Dermis microvascular lymphatic vessel endothelial cell (primary cell): ENCODE measurements at places on chromosomes 3 and 15. TPM values are rescaled to one million over a fixed set of nuclear protein-coding genes. Genes with fewer than 3 reads are reported as not detected.
A peak's percentile ranks its signal among the peaks of the same experiment; 100 is the strongest.

The FHIT gene
- 0.51 and 2.0 TPM in 2 replicates for total RNA-seq

The LMOD3 gene
- not detected in 2 replicates for total RNA-seq

The SMARCC1 gene
- total RNA-seq, result 25.7 and 27.2 TPM in 2 replicates

The SAMD7 gene
- not detected in 2 replicates for total RNA-seq

The KBTBD13 gene
- not detected in 2 replicates for total RNA-seq

The GNB5 gene
- 30.9 and 49.3 TPM in 2 replicates for total RNA-seq

The NANOGP8 gene
- total RNA-seq, result not detected in 2 replicates

The BMF gene
- total RNA-seq, result 4.1 and 7.0 TPM in 2 replicates

The ONECUT1 gene
- not detected in 2 replicates for total RNA-seq

The RBPMS2 gene
- total RNA-seq, result under 0.01 and 0.25 TPM in 2 replicates

The SEMA7A gene
- 0.51 and 0.89 TPM in 2 replicates for total RNA-seq

The TRPM7 gene
- total RNA-seq, result 19.0 and 21.5 TPM in 2 replicates

The CEMIP gene
- 0.26 and 0.38 TPM in 2 replicates for total RNA-seq

The ASB14 gene
- not detected in 2 replicates for total RNA-seq

The DLEC1 gene
- total RNA-seq, result under 0.01 TPM in 2 replicates

The IMP3 gene
- total RNA-seq, result 61.1 and 68.5 TPM in 2 replicates

- DNase-seq, result no peak
These were observed 132.1 kb downstream of the RORA start for GRCh38 chr15:61097043-61097442.

DNA sequence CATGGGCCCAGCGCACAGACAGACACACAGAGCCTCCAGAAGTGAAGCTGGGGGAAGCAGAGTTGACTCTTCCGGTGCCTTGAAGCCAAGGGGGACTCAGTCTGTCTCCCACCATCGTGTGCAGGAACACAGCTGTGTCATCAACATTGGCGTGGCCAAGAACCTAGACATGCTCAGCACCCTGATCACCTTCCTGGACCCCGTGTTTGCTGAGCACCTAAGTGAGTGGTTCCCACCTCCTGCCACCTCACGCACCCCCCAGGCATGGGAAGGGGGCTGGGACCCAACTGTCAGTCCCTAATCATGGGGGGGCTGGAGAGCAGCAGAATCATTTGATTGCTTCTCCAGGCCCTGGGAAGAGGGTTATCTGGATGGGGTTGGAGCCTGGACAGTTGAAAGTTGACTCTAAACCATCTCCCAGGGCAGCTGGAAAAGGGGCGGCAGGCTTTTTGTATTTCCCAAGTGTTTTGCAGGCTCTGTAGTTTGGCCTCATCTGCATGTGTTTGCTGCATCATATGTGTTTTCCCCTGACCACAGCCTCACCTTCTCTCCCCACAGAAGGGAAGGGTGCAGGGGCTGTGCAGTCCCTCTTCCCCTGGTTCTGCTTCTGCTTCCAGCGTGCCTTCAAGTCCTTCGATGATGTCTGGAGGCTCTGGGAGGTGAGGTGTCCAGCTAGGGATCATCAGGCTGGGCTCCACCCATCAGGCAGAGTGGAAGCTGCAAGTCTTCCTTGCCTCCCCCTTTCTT is 12.8 kb downstream of the TBC1D21 start:
- no peak for DNase-seq

DNA sequence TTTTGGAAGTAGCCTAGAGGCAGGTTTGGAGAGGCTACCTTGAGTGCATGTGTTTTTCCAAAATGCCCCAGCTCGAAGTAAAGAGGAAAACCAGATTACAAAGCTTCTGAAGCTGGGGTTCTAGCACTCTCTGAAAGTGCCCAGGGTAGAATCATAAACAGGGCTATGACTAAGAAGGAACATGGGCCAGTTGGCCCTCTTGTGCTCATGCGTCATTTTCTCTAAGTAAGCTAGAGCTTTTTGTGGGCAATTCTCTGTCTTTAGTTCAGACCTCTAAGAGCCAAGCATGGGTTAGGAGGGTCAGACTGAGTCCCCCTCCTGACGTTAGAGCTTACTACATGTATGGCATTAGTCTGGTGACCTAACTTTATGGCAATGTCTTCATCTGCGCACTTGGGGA is 129.5 kb upstream of the UMPS start:
- peak; percentile 33 for DNase-seq

GRCh38 chr3:63588895-63589294 is 63.6 kb upstream of the SNTN start:
- DNase-seq, result no peak

DNA sequence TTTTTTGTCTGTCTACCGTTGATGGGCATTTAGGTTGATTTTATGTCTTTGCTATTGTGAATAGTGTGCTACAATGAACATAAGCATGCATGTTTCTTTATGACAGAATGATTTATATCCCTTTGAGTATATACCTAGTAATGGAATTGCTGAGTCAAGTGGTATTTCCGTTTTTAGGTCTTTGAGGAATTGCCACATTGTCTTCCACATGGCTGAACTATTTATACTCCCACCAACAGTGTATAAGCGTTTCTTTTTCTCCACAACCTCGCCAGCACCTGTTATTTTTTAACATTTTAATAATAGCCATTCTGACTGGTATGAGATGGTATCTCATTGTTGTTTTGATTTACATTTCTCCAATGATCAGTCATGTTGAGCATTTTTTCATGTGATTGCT is 89.6 kb upstream of the GALNT15 start:
- DNase-seq, result no peak

GRCh38 chr3:98483626-98484025 is 13.9 kb upstream of the OR5K2 start:
- DNase-seq, result no peak

GRCh38 chr3:149292666-149293065 is 40.8 kb downstream of the TM4SF18 start:
- no peak for DNase-seq

- no peak for DNase-seq
These were observed 752.3 kb downstream of the EPHA3 start for GRCh38 chr3:89859757-89860156.

GRCh38 chr3:55486857-55487380 is at the start of gene WNT5A:
TSS of gene WNT5A (minus strand) at chr3:55487306. CDS start at chr3:55486985, 321 bp downstream.
- peak; percentile 18 for DNase-seq

DNA sequence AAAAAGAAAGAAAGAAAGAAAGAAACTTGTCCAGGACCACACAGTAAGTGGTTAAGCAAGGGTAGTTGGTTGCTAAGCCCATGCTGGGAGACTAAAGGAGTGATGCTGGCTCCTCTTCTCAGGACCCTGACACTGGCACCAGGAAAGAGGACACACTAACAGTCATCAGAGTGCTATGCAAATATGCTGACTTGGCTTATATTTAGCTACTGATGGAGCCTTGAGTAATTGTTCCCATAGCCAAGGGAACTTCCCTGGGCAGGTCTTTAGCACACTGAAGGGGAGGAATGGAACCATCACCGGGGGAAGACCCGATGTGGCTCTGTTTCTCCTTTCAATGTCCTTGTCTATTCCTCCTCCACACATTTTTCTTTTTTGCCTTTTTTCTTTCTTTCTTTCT is 6.2 kb downstream of the TMEM40 start:
- no peak for DNase-seq

- DNase-seq, result no peak
These were observed 14.1 kb upstream of the CA12 start for GRCh38 chr15:63395730-63396151.

DNA sequence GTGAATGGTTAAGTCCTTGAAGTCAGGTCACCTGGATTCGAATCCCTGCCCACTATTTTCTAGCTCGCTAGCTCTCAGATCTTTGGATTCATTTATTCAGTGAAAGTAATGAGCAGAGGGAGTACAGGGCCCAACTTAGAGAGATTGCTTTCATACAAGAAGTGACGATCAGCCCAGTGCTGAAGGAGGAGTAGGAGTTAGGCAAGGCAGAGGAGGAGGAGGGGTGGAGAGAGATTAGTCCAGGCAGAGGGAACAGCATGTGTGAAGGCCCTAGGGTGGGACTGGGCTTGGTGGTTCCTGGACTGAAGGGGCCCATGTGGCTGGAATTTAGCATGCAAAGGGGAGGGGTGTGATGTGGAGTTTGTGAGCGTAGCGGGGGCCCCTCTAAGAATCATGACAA is 3.8 kb upstream of the CHRNA5 start:
- no peak for DNase-seq

GRCh38 chr15:40104296-40104864 is 4.3 kb downstream of the BMF start:
- DNase-seq, result no peak

- DNase-seq, result no peak
These were observed 175.2 kb downstream of the MEGF11 start for GRCh38 chr15:66078196-66078928.

- peak; percentile 48 for DNase-seq
These were observed 318.6 kb upstream of the LRRFIP2 start for GRCh38 chr3:37492977-37493471.

- DNase-seq, result no peak
These were observed 42.6 kb upstream of the DUSP7 start for GRCh38 chr3:52099001-52099401.

- DNase-seq, result peak; percentile 14
These were observed 13.7 kb upstream of the PARP6 start for GRCh38 chr15:72285927-72286516.

DNA sequence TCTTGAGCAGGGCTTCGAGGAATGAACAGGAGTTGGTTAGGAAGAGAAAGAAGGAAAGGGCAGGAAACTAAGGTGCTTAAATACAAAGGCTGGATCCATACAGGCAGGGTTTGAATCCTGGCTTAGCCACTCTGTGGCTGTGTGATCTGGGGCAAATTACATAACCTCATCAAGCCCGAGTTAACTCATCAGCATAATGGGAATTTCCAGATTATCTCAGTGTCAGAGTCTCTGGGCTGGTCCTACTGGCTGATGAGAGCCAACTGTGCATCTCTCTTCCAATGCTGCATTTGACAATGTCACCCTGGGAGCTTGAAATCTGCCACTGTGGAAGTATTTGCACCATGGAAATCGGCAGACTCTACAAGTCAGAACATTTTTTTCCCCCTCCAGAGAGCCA is 83.8 kb upstream of the SLC6A6 start:
- DNase-seq, result no peak

DNA sequence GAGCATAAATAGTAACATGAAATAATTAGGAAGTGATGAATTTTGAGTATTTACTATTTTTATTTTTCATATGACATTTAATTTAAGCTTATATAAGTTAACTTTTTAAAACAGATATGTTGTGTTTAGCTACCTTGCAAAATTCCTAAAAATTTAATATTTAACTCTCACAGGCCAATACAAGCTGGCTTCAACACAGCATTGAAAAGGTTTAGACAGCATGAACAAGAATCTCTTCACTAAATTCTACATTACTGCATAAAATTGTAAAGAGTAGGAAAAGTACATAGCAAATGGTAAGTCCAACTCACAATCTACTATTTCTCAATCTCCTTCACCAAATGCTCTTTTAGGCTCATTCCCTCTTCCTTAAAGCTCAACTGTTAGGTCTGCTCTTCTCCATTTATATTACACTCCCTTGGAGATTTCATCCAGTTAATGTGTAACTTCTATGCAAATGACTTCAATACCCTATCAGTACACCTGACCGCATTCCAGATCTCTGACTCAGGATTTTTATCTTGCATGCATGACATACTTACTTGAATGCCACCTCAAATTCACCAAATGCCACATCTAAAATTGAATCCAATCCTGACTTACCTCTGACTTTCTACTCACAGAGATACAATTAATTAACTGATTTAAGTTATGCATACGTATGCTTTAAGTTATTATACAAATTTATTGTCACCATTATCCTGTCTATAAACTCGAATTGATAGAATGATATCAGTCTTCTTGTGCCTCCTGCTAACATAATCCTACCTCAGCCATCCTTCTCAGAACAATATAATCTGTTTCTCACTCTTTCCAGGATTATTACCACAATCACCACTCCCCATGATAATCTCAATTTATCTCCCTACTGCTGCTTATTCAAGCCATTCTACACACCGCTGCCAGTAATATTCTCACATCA is 127.0 kb downstream of the STAG1 start:
- DNase-seq, result peak; percentile 32

DNA sequence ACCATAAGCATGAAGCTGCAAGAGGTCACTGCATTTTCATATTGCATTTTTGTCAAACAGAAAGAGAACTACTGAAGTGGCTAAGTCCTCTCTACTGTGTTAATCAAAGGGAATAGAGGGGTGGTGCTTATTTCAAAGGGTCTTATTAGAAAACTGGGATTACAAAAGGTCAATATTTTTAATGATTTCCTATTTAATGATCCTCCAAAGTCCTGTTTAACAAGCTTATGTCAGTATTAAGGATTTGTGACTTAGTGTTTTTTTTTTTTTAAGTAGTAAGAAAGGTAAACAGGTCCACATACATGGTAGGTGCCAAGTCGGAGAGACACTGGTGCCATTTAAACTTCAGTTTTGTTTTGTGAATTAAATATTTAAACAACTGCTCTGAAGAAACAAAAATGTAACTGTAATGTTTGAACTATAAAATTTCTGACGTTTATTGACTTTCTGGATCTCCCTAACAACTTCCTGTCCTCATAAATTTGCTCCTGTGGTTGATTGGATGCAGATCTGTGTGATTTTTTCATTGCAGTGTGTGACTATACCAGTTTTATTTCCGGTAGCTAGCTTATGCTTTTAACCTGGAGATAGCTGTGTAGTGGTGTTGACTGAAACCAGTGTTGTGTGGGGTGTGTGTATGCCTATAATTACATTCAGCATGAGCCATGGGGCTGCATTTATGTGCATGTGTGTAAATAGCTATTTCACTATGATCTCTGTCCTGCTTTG is 8.6 kb upstream of the CACNA1D start:
- DNase-seq, result no peak

DNA sequence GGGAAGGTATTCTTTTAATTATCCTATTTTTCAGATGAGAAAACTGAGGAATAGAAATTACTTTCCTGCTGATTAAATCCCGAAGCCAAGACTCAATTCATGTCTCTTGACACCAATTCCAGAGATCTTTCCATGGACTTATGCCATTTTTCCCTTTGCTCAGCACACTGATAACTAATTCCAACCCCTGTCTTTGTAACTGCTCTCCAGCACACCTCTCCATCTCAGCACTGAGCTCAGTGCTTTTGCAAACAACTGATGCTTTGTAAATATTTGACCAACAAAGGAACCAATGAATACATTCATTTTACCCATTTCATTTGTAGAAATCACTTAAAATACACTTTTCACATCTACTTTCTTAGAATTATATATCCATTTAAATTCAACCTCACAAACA is 249.1 kb downstream of the IL5RA start:
- no peak for DNase-seq
